ENCODE measurements at places on chromosomes 3 and 15.

DNA sequence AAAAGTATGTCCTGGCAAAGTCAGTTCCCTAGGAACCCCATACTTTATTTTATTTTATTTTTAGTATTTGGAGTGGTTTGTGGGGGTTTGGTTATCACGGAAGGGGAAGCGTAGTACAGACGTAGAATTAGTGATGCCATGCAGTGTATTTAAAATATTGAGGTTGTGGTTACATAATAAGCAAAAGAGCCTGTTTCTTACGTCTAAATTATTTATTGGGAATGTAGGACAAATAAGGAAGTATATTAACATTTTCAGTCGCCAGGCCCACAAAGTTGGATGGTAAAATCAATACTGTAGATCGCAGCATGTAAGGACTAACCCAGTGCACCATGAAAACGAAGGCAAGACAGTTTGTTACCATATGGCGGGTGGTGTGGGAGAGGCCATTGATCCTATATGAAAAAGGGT, 558 bp downstream of the DTWD1 start:
- no peak for DNase-seq

DNA sequence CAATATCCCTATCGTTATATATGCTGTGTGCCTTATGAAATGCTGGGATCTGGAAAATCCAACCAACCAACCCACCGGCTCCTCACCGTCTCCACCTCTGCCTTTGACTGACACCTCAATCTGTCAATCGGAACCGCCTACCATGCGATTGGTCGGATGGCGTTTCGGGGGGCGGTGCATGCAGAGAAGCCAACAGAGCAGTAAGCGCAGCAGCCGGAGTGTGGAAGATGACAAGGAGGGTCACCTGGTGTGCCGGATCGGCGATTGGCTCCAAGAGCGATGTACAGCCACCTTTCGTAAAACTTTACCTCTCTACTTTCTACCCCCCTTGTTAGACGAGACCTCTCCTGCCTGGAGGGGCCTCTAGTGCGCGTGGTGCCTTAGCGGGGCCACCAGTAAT, 6.3 kb downstream of the CLK3 start:
- no peak for DNase-seq

- no peak for DNase-seq
These were observed 66.2 kb downstream of the MCTP2 start for GRCh38 chr15:94297558-94297957.

DNA sequence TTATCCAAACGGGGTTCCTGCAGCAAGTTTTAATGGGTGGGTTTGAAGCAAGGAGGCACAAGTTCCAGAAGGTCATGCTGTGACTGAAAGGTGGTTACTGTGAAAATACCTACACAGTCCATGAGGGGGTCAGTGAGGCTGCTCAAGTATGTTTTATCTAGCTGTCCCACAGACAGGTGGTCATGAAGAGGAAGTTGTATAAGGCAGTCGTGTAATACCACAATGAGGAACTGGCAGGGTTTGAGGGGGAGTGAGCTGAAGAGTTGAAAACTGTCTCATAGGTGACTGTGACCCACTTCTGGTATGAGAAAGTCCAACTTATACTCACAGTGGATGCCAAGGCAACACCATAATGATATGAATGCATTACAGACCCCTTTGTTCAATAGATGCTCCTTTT, 856.8 kb downstream of the OTOL1 start:
- DNase-seq = no peak

- DNase-seq = no peak
These were observed 71.7 kb upstream of the ABHD2 start for GRCh38 chr15:89016549-89017041.

DNA sequence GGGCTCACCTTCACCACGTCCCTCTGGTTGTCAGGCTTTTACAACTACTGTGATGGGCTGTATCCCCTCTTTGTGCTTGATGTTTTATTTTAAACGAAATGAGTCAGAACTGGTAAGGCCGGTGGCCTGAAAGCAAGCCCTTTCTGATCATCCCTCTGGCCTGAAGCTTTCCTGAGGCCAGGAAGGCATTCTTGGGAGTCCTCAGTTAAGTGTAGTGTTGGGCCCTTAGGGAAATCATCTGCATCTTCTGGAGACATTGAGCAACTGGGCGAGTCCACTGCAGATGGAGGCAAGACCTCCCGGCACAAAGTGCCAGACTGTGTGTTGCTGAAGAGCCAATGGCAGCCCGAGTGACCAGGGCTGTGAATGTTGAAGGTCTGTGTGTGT, 33.0 kb upstream of the AMOTL2 start:
- no peak for DNase-seq

GRCh38 chr3:153232851-153233271, 70.8 kb downstream of the RAP2B start:
- peak; percentile 76 for DNase-seq

GRCh38 chr15:41392659-41393058, 9.6 kb downstream of the NDUFAF1 start:
- DNase-seq = no peak

GRCh38 chr3:5488771-5489170, 301.3 kb downstream of the EDEM1 start:
- no peak for DNase-seq

DNA sequence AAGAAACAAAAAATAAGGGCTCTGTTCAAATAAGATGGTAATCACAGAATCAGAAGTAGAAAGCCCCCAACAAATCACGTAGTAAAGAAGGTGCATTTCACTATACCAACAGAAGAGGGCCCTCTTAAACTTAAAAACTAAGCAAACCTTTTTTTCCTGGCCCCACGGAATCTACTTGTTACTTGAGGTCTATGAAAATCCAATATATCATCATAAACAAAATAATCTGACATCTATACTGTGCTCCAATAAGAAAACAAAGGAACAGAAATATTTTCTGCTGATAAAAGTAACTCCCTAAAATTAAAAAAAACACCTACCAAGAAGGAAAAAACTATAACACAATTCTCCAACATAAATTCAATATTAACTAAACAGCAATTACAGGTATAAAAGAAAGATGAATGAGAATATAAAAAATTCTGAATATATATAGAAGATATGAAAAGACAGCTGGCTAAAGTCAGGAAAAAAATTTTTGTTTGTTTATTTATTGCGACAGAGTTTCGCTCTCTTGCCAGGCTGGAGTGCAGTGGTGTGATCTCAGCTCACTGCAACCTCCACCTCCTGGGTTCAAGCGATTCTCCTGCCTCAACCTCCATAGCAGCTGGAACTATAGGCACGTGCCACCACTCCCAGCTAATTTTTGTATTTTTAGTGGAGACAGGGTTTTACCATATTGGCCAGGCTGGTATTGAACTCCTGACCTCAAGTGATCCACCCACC, 81.8 kb downstream of the CLASP2 start:
- DNase-seq = no peak

Data from GM04503 (cell line).